ENCODE measurements at places on chromosomes 2 and 18.

- no peak for DNase-seq
These were observed 108.8 kb upstream of the TMEM200C start for GRCh38 chr18:6004119-6004518.

- DNase-seq, result no peak
These were observed 70.4 kb upstream of the TWIST2 start for GRCh38 chr2:238777369-238778067.

DNA sequence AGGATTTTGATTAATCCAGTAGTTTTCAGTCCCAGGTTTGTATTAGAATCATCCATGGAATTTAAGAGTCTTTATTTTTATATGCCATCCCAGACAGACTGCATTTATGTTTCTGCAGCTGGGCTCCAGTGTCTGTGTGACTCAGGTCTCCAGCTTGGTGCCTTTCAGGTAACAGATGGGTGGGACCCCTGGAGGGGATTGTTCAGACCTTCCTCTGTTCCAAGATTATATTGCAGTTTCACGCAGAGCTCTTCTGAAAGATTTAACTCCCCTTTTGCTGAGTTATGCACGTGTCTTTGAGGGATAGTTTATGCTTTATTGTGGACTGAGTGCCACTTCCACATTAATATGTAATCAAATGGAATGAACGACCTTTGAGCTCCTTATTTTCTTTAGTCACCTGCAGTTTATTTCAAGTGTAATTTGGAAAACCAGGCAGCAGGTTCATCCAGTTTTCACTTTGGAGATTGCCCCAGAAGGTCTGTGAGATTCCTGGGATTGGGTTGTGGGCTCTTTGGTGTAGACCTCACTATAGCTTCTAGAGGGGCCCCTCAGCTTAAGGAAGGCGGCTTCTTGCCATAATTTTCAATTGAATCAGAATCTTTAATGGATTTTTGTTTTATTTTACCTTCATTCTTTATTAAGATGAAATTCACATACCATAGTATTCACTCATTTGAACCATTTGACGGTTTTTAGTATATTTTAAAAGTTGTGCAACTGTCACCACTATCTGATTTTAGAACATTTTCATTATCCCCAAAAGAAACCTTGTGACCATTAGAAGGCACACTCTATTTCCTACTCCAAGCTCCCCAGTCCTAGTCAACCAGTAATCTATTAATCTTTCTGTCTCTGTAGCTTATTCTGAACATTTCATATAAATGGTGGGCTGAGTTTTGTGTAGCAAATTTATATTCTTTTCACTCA, 135.0 kb downstream of the WDSUB1 start:
- DNase-seq, result peak; percentile 8

- no peak for DNase-seq
These were observed 192.6 kb upstream of the HDAC4 start for GRCh38 chr2:239593455-239593854.

GRCh38 chr2:231732604-231733003, 24.3 kb downstream of the PTMA start:
- peak; percentile 60 for DNase-seq

- no peak for DNase-seq
These were observed 260.5 kb downstream of the TNS1 start for GRCh38 chr2:217742276-217742675.

DNA sequence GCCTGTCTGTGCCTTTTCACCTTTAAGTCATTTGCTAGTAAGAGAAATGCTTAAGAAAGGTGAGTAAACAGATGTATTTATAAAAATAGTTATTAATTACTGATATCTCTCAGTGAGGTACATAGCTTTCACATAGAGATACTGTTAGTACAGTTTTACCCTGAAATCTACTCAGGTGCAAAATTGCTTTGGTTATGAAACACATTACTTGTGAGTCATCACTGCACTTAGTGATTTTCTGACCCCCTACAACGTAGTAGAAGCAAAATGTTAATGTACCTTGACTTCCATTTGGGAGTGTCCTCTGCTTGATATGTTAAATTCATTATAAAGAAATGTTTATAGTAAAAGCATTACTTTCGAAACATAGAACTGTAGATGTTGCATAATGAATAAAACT, 6.5 kb downstream of the GLS start:
- no peak for DNase-seq

- peak; percentile 86 for DNase-seq
These were observed 100.4 kb upstream of the SLC1A4 start for GRCh38 chr2:64888591-64889309.

GRCh38 chr18:22465859-22466457, 48.2 kb upstream of the CTAGE1 start:
- no peak for DNase-seq

- peak; percentile 28 for DNase-seq
These were observed 3.8 kb downstream of the LBH start for GRCh38 chr2:30235008-30235655.

DNA sequence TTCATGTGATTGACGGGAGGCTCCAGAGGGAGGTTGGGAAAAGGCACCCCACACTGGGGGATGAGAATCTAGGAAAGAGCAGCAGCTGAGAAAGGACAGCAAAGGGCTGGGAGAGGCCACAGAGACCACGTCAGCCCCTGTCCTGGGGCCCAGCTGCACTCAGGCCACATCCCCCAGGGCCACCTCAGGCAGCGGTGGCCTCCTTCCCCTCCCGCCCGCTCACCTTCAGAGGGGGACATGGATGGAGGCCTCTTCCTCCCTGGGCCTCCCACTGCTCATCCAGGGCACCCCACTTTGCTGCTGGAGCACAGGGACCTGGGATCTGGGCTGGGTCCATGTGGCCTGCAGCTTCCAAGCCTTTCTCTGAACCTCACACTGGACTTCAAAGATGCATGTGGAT, 199.8 kb upstream of the HDAC4 start:
- DNase-seq, result peak; percentile 35

GRCh38 chr2:75033516-75033915, 75.1 kb downstream of the POLE4 start:
- DNase-seq, result no peak

- DNase-seq, result peak; percentile 15
These were observed 203.4 kb downstream of the TGIF1 start for GRCh38 chr18:3653263-3653850.

DNA sequence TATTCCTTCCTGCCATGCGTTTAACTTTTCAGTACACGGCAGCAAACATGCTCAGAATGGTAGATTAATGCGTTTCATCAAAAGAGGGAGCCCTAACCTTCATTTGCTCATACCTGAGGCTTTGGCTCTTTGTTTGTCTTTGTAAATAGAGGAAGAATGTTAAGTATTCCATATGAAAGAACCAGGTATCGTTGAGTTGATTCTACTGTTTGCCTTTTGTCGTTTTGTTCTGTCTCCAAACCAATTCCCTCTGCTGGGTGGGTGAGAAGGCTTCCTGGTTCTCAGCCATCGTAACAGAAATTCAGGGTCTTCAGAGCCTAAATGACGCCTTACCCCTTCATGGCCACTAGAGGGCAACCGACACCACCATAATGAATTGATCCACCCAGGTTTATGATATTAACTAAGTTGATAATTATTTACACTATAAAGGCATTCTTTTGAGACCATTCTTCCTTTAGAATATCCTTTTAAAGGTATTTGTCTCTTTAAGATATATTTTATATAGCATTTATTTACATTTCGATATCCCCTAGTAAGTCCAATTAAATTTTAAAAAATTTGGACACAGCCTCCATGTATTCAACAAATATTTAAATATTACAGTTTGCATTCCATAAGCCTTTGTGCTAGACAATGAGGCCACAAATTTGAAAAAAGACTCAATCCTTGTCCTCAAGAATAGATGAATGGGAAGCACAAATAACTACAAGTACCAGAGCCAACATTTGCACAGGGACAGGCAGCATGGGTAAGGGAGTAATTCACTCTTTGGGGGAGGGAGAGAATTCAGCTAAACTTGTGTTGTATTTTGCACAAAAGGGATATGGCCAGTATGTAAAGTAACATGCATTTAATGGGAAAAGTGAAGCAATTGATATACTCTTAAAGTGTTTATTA, 48.1 kb downstream of the TIMM21 start:
- DNase-seq, result peak; percentile 63

GRCh38 chr18:51617167-51617566, 419.7 kb upstream of the MEX3C start:
- no peak for DNase-seq

GRCh38 chr2:53475321-53475720, 292.3 kb upstream of the CHAC2 start:
- no peak for DNase-seq

DNA sequence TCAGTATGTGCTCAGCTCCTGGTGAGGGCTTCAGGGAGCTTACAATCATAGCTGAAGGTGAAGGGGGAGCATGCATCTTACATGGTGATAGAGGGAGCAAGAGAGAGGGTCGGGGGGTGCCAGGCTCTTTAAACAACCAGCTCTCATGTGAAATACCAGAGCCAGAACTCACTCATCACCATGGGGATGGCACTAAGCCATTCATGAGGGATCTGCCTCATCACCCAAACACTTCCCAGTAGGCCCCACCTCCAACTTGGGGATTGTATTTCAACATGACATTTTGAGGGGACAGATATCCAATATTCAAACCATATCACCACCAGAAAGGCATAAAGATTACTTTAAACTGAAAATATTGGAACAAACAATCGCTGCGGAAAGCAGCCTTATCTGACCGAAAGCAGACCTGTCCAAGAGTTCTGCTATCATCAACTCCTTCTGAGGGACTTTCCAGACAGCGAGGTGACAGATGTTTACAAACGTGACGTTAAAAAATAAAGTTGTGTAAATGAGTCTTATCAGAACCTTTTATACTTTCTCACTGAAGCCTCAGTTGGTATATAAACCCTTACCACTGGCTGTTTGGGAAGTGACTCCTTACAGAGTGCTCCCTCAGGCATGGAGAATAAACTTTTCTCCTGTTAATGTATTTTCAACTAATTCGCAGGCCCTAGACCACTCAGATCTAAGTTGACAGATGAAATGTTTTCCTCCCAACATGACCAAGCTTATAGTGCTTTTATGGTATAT, 35.5 kb upstream of the PTH2R start:
- no peak for DNase-seq

GRCh38 chr2:146129231-146129630, 1609.3 kb upstream of the ZEB2 start:
- no peak for DNase-seq

GRCh38 chr2:105138643-105139042, 100.8 kb downstream of the MRPS9 start:
- DNase-seq, result no peak

- DNase-seq, result no peak
These were observed 140.5 kb downstream of the ALK start for GRCh38 chr2:29780906-29781305.

DNA sequence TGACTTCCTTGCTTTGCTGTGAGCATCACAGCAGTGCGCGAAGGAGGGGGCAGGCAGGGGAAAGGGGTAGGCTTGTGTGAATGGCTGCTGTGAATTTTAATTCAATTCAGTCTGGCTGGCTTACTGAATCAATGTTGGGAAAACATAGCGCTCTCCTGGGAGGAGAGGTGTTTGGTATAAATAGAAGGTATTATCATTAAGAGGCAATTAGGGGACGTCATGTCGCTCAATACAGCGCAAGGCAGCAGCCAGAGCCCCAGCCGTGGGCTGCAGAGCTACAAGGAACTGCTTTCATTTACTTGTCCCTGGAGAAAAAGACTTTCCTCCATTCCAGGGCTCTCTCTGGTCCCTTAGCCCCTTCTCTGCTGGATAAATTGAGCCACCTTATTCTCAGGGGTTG, 181.4 kb upstream of the MSH6 start:
- no peak for DNase-seq

DNA sequence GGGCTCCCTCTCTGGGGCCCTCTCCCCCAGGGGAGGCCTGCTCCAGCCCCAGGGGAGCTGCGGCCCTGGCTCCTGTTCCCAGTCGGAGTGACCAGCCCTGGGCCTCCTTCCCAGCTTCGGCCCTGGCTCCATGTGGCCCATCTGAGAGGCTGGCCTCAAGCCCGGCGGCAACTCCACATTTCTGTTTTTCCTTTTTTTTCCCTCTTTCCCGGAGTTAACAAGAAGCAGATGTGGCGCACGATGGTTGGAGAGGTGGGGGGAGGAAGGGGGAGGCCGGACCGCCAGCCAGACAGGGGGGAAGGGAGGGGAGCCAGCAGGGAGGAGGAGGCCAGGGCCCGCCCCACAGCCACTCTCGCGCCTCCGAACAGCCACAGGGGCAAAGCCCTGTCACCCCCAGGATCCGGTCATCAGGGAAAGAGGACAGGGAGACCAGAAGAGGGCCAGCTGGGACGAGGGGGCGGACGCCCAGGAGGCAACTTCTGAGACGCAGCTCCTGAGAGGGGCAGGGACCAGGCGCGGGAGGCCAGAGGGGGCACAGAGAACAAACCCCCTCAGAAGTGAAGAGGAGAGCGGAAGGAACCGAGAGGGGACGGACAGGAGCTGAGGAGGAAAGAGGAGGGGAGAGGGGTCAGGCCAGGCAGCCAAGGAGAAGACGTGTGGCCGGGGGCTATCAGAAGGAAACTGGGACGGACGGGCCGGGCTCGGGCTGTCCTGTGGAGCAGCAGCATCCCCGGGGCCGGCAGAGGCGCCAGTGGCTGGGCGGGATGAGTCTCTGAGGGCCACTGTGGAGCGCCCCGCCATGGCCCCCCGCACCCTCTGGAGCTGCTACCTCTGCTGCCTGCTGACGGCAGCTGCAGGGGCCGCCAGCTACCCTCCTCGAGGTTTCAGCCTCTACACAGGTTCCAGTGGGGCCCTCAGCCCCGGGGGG, at the start of gene EMILIN1:
TSS of gene EMILIN1 (plus strand) at position 349 of the 928 bp plus-strand sequence. CDS start at position 800, 451 bp downstream.
- DNase-seq, result peak; percentile 67

DNA sequence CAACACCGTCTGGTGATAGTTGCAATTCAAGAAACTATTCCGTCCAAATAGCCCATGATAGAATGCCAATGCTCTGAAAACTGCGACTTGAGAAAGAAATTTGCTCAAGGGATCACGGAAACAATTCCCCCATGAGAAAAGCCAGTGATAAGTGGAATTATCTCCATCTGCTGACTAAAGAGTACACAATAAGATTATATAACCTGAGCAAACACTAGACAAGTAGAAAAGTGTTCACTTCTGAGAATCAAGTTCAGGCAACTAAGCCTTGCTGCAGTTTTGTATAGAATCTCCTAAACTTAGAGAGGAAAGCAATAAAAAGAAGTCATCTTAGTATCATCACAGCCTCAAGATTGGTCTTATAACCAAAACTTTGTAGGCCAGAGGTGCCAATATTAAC, 336.3 kb upstream of the NRXN1 start:
- DNase-seq, result no peak

DNA sequence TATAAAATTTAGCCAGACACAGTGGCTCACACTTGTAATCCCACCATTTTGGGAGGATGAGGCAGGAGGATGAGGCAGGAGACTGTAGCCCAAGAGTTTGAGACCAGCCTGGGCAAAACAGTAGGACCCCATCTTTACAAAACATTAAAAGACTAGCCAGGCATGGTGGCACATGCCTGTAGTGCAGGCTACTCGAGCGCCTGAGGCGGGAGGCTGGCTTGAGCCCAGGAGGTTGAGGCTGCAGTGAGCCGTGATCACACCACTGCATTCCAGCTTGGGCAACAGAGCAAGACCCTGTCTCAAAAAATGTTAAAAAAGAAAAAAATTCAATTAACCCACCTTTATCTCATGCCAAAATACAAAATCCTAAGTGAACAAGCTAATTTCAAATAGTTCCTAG, 4.0 kb downstream of the REV1 start:
- DNase-seq, result no peak

GRCh38 chr2:156459720-156460119, 23.5 kb downstream of the GPD2 start:
- no peak for DNase-seq
